ENCODE measurements at places on chromosomes 6 and 20. TPM values are rescaled to one million over a fixed set of nuclear protein-coding genes. Genes with fewer than 3 reads are reported as not detected.

HLA-DPA1 gene
- total RNA-seq, result not detected

DDO gene
- 2.0 TPM for total RNA-seq

FBXO5 gene
- 20.6 TPM for total RNA-seq

JAG1 gene
- total RNA-seq, result 42.9 TPM

TRDN gene
- not detected for total RNA-seq

KCNK16 gene
- not detected for total RNA-seq

PABPC1L gene
- total RNA-seq, result 156 TPM

BPI gene
- total RNA-seq, result not detected

LAMA2 gene
- 2.3 TPM for total RNA-seq

FAM162B gene
- not detected for total RNA-seq

OPRM1 gene
- not detected for total RNA-seq

TUBE1 gene
- total RNA-seq, result 27.0 TPM

GABRR1 gene
- total RNA-seq, result not detected

PLN gene
- not detected for total RNA-seq

C6orf58 gene
- not detected for total RNA-seq

CCN5 gene
- total RNA-seq, result 0.20 TPM

SLC52A3 gene
- 6.9 TPM for total RNA-seq

TSBP1 gene
- total RNA-seq, result not detected

ANKRD60 gene
- not detected for total RNA-seq

DNAH8 gene
- total RNA-seq, result not detected

CRIP3 gene
- 10.0 TPM for total RNA-seq

ATP6V1G2 gene
- total RNA-seq, result 1.8 TPM

GCNT2 gene
- total RNA-seq, result 35.7 TPM

MMP24 gene
- total RNA-seq, result 0.45 TPM

LY6G6D gene
- total RNA-seq, result not detected

MTFR2 gene
- 10.5 TPM for total RNA-seq

HSPA1L gene
- 2.6 TPM for total RNA-seq

MLN gene
- total RNA-seq, result not detected

SOX18 gene
- total RNA-seq, result 0.83 TPM

SLC16A10 gene
- total RNA-seq, result 1.7 TPM

PHACTR3 gene
- 0.50 TPM for total RNA-seq

LY6G6C gene
- 1.2 TPM for total RNA-seq

HLA-DPB1 gene
- total RNA-seq, result not detected

GSTA2 gene
- total RNA-seq, result not detected

EDN1 gene
- total RNA-seq, result 3.3 TPM

NKAIN4 gene
- total RNA-seq, result not detected

EYA2 gene
- total RNA-seq, result not detected

SAMD10 gene
- total RNA-seq, result 14.4 TPM

NUP43 gene
- total RNA-seq, result 36.2 TPM

PPP1R3G gene
- 1.1 TPM for total RNA-seq

CLVS2 gene
- total RNA-seq, result not detected

LAMP5 gene
- not detected for total RNA-seq

STMN3 gene
- 24.4 TPM for total RNA-seq
